BJ (cell line): ENCODE measurements at places on chromosomes 7 and 10.
A peak's percentile ranks its signal among the peaks of the same experiment; 100 is the strongest.

DNA sequence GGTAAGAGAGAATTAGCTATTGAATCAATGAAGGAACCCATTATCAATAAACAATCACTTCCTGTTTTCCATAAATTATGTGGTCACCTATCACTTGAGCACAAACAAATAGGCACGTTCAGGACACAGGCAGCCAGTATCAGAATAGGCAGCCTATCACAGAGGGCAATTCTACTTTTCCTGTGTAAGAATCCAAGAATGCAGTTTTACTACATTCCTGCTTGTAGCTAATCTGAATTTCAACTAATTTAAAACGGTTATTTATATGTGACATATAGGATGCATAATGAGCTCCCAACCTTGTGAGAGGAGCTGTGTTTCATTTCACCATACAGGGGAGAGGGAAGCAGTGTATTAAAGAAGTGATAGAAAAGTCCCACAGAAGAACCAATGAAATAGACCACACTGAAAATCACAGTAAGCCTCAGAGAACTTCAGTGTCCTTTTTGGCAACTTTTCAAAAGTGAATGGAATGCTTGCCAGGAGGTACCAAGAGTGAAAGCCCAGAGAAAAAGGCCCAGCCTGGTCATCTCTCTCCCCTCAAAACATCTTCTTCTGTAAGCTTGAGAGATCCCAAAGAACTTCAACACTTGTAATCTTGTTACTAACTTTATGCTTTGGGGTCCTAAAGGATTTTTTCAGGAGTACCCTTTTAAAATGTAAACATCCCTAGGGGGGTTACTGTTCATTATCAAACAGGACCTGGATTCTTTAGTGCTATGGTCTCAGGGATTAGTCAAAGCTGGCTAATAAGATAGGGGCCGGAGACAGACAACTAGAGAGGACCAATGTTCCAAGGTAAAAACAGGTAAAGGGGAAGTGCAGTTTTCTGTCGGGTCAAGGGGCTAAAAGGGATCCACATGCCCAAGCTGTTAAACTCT lies 1.3 kb downstream of the IMMP2L start:
- no peak for DNase-seq

- peak; percentile 59 for DNase-seq
Measured at GRCh38 chr7:128221929-128222403, 19.1 kb upstream of the LEP start.

GRCh38 chr7:42093349-42093905 lies 143.6 kb downstream of the GLI3 start:
- no peak for DNase-seq

- DNase-seq: no peak
Measured at GRCh38 chr10:3963191-3963673, 178.2 kb upstream of the KLF6 start.

DNA sequence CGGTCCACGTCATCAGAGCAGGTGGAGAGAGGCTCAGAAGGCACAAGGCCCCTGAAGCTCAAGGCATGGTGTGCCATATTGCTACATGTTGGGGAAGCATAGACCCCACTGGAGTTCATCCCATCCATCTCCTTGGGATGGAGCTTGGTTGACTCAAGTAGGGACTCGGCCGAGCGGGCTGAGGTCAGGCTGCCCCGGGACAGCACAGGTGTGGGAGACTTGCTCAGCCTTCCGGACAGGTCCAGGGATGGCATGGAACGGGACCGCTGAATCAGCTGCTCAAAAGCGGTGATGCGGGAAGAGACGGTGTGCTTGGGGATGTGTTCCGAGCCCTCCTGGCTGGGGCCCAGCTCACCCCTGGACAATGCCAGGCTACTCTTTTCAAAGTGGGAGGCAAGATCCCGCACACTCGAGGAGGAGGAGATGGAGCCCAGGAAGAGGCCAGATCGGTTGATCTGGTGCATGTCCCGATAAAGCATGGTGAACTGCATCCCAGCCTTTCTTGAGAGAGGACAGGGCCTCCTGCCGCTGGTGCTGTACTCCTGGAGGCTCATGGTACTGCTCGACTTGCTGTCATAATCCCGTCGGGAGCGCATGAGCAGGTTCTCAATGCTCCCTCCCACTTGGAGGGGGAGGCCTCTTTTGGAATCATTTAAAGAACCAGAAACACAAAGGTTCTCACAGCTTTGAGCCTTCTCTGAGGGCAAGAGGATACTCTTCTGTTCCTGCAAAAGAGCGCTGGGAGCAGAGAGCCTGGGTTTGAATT lies 65.6 kb upstream of the PDLIM1 start:
- no peak for DNase-seq

- DNase-seq: no peak
Measured at GRCh38 chr7:122790591-122790990, 87.9 kb upstream of the RNF148 start.

DNA sequence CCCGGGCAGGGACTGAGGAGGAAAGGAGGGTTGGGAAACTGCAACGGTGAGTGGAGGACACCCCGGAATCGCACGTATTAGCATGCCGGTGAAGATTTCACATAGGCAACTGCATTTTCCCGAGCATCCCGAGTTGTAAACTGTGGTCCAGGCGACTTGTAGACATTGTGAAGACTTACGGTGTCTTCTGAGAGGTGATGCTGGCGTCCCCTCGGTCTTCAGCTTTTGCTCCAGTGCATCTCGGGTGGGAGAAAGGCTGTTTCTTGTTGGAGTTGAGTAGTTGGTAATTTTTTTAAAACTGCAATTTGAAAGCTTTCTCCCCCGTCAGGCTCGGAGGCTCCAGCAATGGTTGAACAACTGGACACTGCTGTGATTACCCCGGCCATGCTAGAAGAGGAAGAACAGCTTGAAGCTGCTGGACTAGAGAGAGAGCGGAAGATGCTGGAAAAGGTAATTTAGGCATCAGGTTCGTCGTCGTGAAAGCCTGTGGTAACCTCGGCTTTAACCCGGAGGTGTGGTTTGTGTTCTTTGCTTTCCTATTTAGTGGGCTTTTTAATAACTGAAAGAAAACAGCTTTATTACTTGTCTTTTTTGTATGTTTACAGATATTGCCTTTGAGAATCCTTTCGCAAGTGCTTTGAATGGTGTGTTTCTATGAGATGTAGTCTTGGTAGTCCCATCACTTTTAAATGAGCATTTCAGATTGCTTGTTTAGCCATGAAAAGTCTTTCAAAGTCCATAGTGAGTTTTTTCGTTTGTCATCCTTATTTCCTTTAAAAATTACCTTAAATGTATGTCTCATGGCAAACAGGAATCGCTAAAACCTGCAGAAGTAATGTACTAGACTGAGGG lies 687 bp downstream of the HELLS start:
- DNase-seq: no peak

DNA sequence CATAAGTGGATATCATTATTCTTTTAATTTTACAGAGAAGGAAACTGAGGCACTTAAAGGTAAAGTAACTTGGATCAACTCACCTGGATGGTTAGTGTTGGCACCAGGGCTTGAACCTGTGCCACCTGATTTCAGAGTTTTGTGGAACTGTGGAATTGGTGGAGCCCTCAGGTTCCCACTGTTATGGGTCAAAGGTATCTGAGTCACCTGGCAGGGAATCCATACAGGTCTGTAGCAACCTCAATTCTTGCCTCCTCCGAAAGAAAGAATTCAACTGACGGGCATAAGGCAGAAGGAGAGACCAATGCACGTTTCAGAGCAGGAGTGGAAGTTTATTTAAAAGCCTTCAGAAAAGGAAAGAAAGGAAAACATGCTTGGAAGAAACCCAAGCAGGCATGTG lies 25.2 kb upstream of the ADAMTS14 start:
- no peak for DNase-seq

- DNase-seq: no peak
Measured at GRCh38 chr7:81527651-81528050, 242.2 kb downstream of the HGF start.

DNA sequence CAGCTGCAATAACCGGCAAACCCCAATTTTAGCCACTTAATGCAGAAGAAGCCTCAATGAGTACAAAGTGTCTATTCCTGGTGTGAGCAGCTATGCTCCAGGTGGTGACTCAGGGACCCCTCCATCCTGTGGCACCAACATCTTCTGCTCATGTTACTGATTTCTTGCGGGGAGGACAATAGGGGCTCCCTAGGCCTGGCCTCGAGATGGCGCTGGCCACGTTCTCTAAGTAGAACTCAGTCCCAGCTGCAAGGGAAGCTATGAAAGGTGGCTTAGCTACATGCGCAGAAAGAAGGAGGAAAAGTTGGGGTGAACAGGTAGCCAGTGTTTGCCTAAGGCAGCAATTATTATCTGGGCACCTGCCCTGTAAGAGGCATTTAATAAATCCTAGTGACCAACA lies 6.6 kb downstream of the GJD4 start:
- DNase-seq: no peak

DNA sequence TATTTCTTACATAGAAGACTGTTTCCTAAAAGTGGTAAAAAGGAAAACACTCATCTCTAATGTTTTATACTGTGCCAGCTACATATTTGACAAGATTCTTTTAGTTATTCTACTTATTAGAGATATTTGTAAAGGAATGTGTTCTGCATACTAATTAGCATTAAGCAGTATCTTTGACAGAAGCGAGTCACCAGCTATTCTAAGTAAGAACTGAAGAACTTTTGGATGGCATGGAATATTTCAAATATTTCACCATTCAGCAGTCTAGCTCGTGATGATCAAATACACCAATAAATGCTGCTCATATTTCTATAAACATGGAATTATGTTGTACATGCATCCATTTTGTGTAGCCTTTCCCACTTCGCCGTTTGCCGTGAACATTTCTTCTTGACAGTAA lies 241.6 kb upstream of the TCF7L2 start:
- no peak for DNase-seq

DNA sequence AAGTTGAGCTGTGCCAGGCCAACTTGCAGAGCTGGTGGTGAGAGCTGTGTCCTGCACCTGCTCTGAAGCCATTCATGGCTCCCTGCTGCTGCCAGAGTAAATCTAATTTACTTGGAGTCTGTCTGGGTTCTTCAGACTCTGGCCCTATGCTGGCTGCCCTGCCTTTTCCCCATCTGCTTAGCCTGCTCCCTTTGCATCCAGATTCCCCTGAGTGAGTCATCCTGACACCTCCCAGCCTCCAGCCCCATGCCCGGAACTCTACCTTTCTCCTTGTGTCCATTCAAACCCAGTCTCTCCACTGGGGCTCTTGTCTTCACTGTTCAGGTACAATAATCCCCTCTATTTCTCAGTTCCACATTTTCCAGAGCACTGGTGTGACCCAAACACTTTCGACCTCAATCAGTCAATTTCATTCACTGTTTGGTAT lies 434.4 kb upstream of the ZMIZ1 start:
- DNase-seq: no peak

GRCh38 chr7:106279425-106280197 lies 5.2 kb downstream of the NAMPT start:
- DNase-seq: no peak

GRCh38 chr7:139597028-139597427 lies 73.5 kb downstream of the CLEC2L start:
- no peak for DNase-seq

DNA sequence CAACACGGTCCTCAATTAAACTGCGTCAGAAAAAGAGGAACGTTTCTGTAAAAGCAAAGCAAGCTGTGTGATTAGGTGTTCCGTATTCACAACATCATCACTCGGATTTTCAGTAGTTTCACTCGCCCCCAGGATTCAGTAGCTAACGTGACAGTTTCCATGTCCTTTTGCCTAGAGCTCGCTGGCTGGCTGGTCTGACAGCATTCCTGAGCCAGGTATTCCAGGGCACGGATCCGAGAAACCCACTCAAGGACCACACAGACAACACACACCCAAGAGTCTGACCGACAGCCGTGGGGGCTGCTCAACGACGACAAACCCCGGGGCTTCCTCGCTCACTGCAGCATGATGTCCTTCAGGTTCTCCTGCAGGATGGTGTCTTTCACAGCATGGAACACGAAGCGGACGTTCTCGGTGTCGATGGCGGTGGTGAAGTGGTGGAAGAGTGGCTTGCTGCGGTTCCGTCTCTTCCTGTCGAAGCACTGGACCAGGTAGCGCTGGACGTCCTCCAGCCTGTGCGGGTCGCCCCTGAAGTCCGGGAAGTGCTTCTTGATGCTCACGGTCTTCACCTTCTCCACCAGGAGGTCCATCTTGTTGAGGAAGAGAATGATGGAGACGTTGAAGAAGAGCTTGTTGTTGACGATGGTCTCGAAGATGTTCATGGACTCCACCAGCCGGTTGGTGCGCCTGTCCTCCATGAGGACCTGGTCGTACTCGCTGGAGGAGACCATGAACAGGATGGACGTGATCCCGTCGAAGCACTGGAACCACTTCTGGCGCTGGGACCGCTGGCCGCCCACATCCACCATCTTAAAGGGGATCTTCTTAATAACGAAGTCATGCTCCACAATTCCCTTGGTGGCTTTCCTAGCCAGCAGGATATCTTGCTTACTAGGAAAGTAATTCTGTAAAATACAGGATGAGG lies 43.1 kb downstream of the AMZ1 start:
- DNase-seq: no peak

GRCh38 chr10:86127274-86127819 lies 239.2 kb downstream of the GRID1 start:
- DNase-seq: no peak

DNA sequence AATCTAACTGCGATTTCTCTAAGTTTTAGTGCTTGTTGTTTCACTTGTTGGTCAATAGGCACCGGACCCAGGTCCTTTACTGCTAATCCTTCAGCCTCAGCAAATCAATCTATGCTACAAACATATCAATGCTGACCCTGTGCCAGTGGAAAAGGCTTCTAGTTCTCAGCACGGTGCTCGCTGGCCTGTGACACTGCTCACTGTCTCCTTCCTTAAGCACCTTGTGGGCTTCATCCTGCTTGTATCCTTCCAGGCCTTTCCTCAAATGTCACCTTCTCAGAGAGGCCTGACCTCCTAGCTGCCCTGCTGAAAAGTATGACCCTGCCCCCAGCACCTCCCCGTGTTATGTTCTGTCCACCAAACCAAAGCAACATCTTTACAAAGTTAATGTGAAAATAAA lies 201.2 kb upstream of the FRMD4A start:
- DNase-seq: no peak

DNA sequence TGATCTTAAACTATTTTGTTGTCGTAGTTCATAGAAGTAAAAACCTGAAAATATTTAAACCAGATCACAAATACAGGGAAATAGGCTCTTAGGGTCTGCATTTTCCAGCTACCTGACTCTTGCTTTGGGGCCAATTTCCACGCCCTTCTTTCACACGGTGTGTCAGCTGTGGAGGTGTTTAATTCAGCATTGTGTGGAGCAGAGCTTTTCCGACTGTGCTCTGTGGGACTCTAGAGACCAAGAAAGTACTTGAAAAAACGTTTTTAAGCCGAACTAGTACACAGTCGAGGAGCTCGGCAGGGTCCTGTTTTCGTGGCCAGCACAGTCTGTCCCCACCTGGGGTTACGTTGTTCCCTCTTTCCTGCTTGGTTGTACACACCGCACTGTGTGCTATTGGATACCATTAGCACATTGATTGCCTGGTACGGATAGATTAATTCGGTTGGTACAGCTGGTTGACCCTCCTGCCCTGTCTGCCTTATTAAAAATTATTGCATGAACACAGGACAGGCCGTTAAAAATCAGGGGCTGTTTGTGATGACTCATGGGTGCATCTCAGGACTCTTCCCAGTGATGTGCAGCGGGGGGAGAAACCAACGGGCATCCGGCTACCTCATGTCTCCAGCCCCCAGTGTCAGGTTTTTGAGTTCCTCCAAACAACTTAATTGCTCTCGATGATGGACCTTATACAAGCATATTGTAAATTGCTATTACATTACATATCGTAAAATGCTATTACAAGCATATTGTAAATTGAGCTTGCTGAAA lies 80.7 kb upstream of the BTBD16 start:
- peak; percentile 52 for DNase-seq
